ENCODE measurements at places on chromosomes 3 and 15.

- H3K4me1 ChIP-seq: peaks cover 7% of the 10 kb centered on the region
- peak overlapping the region; percentile 52 for H3K4me3 ChIP-seq
- H3K36me3 ChIP-seq: no peaks in the 10 kb centered on the region
- peaks cover 3% of the 10 kb centered on the region for H3K27me3 ChIP-seq
- DNase-seq: no peak
Observed at GRCh38 chr3:133927540-133928066, 31.9 kb upstream of the RAB6B start.

- DNase-seq: no peak
- H3K36me3 ChIP-seq: no peaks in the 10 kb centered on the region
- H3K4me3 ChIP-seq: no peak overlapping the region
- no peaks in the 10 kb centered on the region for H3K27me3 ChIP-seq
- H3K27ac ChIP-seq: no peak overlapping the region
Observed at GRCh38 chr3:126321490-126321889, 35.7 kb downstream of the KLF15 start.

GRCh38 chr15:93246266-93247242 is 157.5 kb upstream of the RGMA start:
- H3K27me3 ChIP-seq: no peaks in the 10 kb centered on the region
- H3K36me3 ChIP-seq: no peaks in the 10 kb centered on the region
- no peak overlapping the region for H3K4me3 ChIP-seq
- DNase-seq: no peak
- H3K4me1 ChIP-seq: peaks cover 12% of the 10 kb centered on the region

- H3K4me3 ChIP-seq: no peak overlapping the region
- DNase-seq: no peak
- H3K27ac ChIP-seq: no peak overlapping the region
- H3K36me3 ChIP-seq: no peaks in the 10 kb centered on the region
- H3K4me1 ChIP-seq: no peaks in the 10 kb centered on the region
Observed at GRCh38 chr3:15477951-15478639, 43.4 kb downstream of the COLQ start.

DNA sequence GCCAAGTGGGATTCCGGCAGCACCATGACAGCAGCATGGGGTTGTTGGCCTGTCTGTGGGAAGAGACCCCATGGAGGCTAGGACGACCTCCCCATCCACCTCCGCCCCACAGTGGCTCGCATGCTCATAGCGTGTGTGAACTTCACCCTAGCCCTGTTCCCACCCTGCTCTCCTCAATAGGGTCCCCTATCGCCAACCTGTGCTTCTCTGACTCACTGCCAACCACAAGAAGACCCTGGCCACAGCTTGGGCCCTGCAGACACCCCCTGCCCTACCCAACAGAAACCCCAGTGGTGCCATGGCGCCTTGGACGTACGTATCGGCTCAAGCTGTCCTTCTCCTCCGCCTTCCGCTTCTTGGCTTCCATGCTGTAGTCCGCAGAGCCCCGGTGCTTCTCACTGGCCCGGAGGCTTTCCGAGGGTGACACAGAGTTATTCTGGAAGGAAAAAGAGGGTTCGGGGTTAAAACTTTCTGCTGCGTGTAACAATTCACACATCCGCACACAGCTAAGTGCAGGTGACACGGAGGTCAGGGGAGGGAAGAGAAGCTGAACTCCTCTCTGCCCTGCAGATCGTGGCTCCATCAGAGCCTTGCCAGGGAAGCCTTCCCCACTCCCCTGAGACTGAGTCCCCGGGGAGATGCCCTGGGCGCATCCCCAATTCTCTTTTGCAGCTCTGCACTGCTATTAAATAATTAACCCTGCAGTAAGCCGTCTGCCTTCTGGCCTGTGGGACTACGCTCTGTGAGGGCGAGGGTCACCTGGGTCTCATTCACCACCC is 37.3 kb downstream of the TLE3 start:
- H3K36me3 ChIP-seq: peaks cover 61% of the 10 kb centered on the region
- no peak overlapping the region for H3K27ac ChIP-seq
- H3K4me3 ChIP-seq: no peak overlapping the region
- H3K4me1 ChIP-seq: peaks cover 37% of the 10 kb centered on the region
- no peaks in the 10 kb centered on the region for H3K27me3 ChIP-seq
- no peak for DNase-seq

GRCh38 chr3:172084871-172085556 is 45.6 kb downstream of the FNDC3B start:
- no peaks in the 10 kb centered on the region for H3K27me3 ChIP-seq
- H3K27ac ChIP-seq: no peak overlapping the region
- no peaks in the 10 kb centered on the region for H3K36me3 ChIP-seq

DNA sequence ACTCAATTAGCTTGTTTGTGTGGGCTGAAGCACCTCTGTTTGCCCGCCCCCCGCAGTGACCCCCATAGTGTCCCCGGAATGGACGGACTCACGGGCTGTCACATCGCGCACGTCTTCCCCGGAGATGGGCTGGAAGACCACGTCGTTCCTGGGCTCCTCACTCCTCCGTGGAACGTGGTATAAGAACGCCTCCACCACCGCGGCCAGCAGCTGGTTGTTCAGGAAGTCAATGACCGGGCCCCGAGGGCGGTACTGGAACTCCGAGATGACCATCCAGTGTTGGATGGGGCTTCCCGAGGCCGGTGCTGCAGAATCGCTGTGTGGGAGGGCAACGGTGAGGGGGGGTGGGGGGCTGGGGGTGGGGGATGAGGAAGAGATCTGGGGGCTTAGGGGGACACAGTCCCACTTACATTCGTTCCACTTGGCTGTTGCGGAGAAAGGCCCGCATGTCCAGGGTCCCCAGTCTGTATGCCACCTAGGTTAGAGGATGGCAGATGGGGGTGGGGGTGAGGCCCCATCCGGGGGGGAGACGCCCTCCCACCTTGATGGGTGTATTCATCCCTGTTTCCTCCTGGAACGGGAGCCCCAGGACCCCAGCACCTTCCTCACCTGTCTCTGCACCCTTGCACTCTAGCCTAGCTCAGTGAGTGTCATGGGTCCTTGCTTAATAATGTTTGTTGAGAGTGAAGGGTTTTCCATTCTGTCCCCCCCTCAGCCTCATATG is 30.2 kb downstream of the MUC20 start:
- H3K4me1 ChIP-seq: no peaks in the 10 kb centered on the region
- no peak overlapping the region for H3K4me3 ChIP-seq
- H3K27me3 ChIP-seq: peaks cover 38% of the 10 kb centered on the region

DNA sequence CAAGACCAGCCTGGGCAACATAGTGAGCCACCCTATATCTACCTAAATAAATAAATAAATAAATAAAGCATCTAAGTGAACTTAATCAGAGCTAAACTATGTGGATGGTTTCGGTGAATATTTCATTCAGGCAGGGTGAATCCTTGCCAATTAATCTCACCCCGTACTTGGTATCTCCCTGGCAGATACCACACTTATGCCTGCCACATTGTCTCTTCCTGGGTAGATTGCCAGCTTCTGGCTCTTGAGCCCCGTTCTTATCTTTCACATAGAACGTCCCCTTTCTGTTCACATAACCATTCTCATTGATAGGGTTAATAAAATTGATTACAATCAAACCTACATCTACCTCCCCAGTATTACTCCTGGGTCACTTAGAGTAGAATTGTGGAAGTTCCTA is 7.0 kb downstream of the SNAP23 start:
- H3K4me3 ChIP-seq: no peak overlapping the region
- H3K27me3 ChIP-seq: no peaks in the 10 kb centered on the region
- H3K4me1 ChIP-seq: peaks cover 25% of the 10 kb centered on the region

DNA sequence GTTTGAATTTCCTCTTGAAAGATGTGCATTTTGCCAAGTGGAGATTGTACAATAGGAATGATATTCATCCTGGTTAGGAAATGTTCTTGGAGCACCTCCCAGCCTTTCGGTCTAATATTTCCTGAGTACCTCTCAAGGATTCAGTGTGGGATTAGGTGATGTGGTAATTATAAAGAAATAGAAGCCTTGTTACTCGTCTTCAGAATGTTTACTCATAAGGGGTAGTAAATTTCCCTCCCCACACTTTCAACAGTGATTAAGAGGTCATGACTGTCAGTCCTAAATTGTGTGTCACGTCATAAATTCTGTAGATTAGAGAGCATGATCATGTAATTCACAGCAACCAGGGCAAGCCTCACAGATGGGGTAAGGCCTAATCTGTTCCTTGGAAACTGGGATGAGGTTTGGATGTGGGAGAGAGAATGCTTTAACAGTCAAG is 633.1 kb upstream of the TBL1XR1 start:
- no peaks in the 10 kb centered on the region for H3K36me3 ChIP-seq
- peak overlapping the region; percentile 3 for H3K27ac ChIP-seq
- H3K4me1 ChIP-seq: peaks cover 33% of the 10 kb centered on the region
- H3K27me3 ChIP-seq: no peaks in the 10 kb centered on the region
- no peak for DNase-seq

GRCh38 chr3:100844063-100844936 is 135.0 kb downstream of the TFG start:
- H3K4me3 ChIP-seq: no peak overlapping the region
- no peak overlapping the region for H3K27ac ChIP-seq
- no peaks in the 10 kb centered on the region for H3K27me3 ChIP-seq
- no peaks in the 10 kb centered on the region for H3K36me3 ChIP-seq

GRCh38 chr3:63580151-63580550 is 72.3 kb upstream of the SNTN start:
- H3K27ac ChIP-seq: no peak overlapping the region
- no peaks in the 10 kb centered on the region for H3K27me3 ChIP-seq
- no peaks in the 10 kb centered on the region for H3K36me3 ChIP-seq
- no peak for DNase-seq
- H3K4me3 ChIP-seq: no peak overlapping the region

DNA sequence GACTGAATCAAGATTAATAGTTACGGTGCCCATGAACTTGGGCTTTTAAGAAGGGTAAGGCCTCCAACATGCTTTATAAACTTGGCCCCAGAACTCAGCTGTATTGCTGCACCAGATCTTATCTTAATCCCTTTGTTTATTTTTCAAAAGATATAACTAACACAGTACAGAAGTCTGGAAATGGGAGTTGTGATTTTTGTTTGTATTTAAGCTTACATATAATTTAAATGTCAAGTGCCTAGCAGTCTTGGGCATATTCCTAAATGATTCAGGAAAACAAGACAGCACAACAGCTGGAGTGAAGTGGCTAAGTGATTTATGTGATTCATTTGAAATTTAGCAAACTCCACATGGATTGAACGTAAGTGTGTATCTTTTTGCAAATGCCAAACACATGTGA is 56.2 kb downstream of the NBEAL2 start:
- H3K4me1 ChIP-seq: no peaks in the 10 kb centered on the region
- H3K27ac ChIP-seq: no peak overlapping the region
- no peaks in the 10 kb centered on the region for H3K27me3 ChIP-seq
- H3K4me3 ChIP-seq: no peak overlapping the region
- H3K36me3 ChIP-seq: peaks cover 49% of the 10 kb centered on the region
- no peak for DNase-seq

GRCh38 chr3:5047764-5048419 is 68.7 kb downstream of the BHLHE40 start:
- H3K36me3 ChIP-seq: no peaks in the 10 kb centered on the region
- no peaks in the 10 kb centered on the region for H3K4me1 ChIP-seq
- H3K4me3 ChIP-seq: no peak overlapping the region
- H3K27me3 ChIP-seq: no peaks in the 10 kb centered on the region
- no peak overlapping the region for H3K27ac ChIP-seq

GRCh38 chr15:47972738-47973137 is 148.1 kb upstream of the SLC24A5 start:
- H3K27ac ChIP-seq: no peak overlapping the region

DNA sequence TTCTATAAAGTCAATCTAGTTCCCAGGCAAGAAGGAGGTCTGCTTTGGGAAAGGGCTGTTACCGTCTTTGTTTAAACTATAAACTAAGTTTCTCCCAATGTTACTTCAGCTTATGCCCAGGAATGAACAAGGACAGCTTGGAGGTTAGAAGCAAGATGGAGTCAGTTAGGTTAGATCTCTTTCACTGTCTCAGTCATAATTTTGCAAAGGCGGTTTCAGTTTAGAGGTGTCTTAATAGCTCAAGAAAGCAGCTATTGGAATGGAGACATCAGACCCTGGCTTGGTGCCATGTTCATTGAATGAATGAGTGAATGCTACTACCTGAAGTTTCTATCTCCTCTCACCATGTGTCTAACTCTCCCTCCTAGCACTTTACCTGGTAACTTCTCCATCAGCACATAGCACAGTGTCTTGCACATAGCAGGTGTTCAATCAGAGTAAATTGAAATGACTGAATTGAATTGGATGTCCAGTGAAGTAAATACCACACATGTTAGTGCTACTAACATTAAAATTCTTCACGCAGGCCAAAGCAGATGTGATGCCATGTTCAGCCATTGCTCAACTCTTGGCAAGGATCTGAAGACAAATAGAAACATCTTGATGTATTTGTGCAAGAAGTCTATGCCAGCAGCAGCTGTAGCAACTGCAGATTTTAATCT is 28.2 kb downstream of the CLEC3B start:
- H3K27ac ChIP-seq: no peak overlapping the region
- H3K4me3 ChIP-seq: no peak overlapping the region
- H3K36me3 ChIP-seq: no peaks in the 10 kb centered on the region
- no peaks in the 10 kb centered on the region for H3K27me3 ChIP-seq
- H3K4me1 ChIP-seq: peaks cover 32% of the 10 kb centered on the region
- peak; percentile 41 for DNase-seq

- no peaks in the 10 kb centered on the region for H3K36me3 ChIP-seq
- H3K4me3 ChIP-seq: no peak overlapping the region
- H3K27me3 ChIP-seq: no peaks in the 10 kb centered on the region
Observed at GRCh38 chr15:84731774-84732173, 15.8 kb upstream of the SEC11A start.

GRCh38 chr3:142857056-142857455 is 31.8 kb downstream of the PCOLCE2 start:
- H3K36me3 ChIP-seq: no peaks in the 10 kb centered on the region
- H3K27me3 ChIP-seq: no peaks in the 10 kb centered on the region
- DNase-seq: no peak
- no peak overlapping the region for H3K4me3 ChIP-seq
- H3K27ac ChIP-seq: no peak overlapping the region

GRCh38 chr3:25856902-25857518 is 67.1 kb downstream of the OXSM start:
- H3K36me3 ChIP-seq: no peaks in the 10 kb centered on the region
- no peak overlapping the region for H3K4me3 ChIP-seq
- DNase-seq: no peak
- H3K4me1 ChIP-seq: peaks cover 11% of the 10 kb centered on the region

DNA sequence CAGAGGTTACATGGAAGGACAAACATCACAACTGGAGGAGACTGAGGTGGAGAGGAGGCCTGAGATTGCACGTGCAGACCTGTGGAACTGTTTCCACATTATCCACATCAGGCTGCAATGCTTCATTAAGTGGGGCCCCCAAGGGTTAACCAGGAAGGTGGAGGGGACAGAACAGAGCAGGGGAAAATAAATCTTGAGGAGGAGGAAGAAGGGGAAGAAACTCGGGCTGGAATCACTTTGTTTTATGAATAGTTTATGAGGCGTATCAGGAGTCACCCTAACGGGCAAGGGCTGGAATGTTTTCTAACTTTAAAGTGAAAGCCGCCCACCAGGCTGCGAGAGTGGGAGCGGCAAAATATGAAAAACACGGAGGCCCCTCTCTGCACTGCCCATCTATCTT is 154.9 kb downstream of the WNT5A start:
- H3K4me3 ChIP-seq: no peak overlapping the region
- H3K27ac ChIP-seq: no peak overlapping the region
- no peaks in the 10 kb centered on the region for H3K27me3 ChIP-seq
- DNase-seq: no peak
- H3K4me1 ChIP-seq: no peaks in the 10 kb centered on the region
- no peaks in the 10 kb centered on the region for H3K36me3 ChIP-seq

GRCh38 chr3:108092501-108092900 is 1.7 kb upstream of the CD47 start:
- H3K27me3 ChIP-seq: no peaks in the 10 kb centered on the region
- DNase-seq: no peak
- H3K4me3 ChIP-seq: no peak overlapping the region

Measured in tibial artery (tissue), 4 donors.